ENCODE measurements at places on chromosomes 13 and 19.

GRCh38 chr19:42353341-42354015 is 28.0 kb downstream of the MEGF8 start:
- no peak for DNase-seq

GRCh38 chr13:75936791-75937190 is 300.7 kb downstream of the LMO7 start:
- no peak for DNase-seq

DNA sequence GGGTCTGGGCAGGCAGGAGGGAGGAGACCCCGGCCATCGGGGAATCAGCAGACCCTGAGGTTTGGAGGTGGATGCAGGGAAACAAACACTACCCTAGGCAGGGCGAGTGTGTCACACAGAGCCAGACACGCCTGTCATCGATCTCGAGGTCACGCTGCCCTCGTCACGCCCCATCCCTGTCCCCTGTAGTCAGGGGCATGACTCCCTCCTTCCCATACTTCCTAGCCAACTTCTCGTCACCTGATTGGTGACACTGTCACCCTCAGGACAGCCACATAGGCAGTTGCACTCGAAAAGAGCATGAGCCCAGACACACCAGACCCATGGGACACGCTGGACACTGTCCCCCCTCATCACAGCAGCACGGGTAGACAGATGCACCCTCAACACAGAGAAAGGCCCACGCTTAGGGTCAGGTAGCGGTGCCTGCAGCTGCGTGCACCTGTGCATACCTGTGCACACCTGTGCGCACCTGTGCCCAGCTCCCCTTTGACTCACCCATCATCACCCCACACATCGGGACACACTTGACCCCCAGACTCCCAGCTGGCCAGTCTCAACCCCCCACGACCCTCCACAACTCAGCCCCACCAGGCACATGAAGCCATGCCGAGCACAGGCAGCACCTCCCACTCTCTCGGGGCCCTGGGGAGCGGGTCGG is 11.9 kb downstream of the CILP2 start:
- DNase-seq: no peak

- no peak for DNase-seq
These were observed 79.5 kb upstream of the KL start for GRCh38 chr13:32936716-32937115.

- no peak for DNase-seq
These were observed 75.0 kb downstream of the TEX26 start for GRCh38 chr13:31007417-31007816.

DNA sequence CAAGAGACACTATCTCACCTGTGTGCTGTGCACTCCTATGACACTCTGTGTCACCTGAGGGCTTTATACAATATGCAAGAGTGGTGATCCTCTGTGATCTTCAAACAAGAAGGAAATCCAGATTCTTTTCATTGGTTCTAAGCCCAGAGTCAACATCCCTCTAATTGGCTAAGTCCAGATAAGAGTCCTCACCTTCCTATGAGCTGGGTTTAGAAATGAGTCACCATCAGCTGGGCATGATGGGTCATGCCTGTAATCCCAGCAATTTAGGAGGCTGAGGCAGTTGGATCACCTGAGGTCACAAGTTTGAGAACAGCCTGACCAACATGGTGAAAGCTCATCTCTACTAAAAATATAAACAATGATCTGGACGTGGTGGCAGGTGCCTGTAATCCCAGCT is 144.4 kb downstream of the ZNF675 start:
- DNase-seq: no peak

DNA sequence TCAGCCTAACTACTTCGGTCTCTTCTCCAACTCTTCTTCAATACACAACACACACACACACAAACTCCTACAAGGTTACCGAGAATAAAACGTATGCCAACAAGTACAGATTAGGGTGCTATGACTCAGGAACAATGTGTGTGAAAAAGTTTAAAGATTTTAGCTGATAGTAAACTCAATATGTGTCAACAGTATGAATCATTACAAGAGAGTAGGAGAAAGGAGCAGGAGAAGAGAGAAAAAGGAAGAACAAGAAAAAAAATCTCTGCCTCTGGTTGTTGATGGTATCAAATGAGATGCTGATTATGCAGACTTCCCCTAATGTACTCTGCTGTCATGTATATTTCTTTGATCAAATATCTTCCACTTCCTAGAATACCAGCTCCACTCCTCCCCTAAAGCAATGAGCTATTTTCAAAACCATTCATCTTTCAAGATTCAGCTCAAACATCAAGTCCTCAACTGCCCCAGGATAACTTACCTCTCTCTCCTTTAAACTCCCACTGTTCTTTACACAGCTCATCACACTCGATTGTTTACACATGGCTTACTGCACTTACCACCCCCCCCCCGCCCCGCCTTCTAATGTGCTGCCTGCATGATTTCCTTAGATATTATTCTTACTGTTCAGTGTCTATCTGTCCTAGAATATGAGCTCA is 95.6 kb downstream of the FAM216B start:
- no peak for DNase-seq

- DNase-seq: no peak
These were observed 2.2 kb downstream of the RPS11 start for GRCh38 chr19:49498475-49498874.

DNA sequence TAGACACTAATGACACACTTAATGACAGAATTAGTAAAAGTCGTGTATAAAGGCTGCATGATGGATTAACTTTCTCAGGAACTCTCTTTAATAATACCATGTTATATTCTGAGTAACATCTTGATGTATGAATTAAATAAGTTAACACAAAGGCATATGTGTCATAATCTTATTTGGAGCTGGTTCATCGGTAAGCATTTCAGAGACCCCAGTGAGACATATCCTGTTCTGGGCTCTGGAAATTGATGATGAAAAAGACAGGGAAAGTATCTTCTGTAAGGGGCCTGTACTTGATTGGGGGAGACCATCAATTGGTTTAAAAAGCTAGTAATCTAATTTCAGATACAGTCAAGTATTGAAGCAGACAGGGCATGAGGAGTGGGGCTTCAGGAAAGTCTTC is 547.9 kb downstream of the GPC6 start:
- no peak for DNase-seq

GRCh38 chr13:99046851-99047250 is 69.0 kb upstream of the DOCK9 start:
- DNase-seq: no peak

DNA sequence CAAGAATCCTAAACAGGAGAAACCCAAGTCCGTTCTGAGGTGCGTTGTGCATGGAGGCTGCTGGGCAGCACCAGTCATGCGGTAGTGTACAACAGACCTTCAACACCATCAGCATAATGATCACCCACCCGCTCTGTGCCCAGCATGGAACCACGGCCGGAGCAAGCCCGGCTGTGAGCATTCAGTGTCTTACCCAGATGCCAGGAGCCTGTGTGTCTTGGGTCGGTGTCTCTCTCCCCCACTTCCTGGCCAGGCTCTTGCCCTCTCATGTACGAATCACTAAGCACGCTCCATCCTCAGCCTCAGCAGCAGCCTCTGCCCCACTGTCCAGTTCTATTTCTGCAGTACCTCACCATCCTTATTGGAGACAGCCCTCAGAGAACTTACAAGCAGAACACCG is 231.6 kb upstream of the IRS2 start:
- DNase-seq: no peak

- DNase-seq: no peak
These were observed 4.8 kb downstream of the CD209 start for GRCh38 chr19:7742575-7742974.

GRCh38 chr13:26202365-26202972 is 19.6 kb downstream of the RNF6 start:
- no peak for DNase-seq

DNA sequence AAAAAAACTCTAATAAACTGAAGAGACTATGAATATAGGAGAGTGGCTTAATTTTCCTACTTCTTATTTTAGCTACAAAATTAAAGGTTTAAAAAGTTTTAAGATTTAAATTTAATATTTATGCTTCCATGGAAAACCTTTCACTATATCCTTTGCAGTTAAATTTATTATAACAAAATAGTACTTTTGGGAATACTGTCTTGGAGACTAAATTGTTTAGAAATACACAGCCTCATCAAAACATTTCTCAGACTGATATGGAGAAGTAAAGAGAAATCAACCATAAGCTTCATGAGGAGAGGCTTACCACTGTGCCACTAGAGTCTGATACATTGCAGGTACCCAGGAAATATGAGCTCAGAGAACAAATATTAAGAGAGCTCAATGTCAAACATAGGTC is 436.5 kb downstream of the KCTD12 start:
- DNase-seq: no peak

GRCh38 chr13:28237944-28238343 is 99.6 kb downstream of the PAN3 start:
- no peak for DNase-seq

DNA sequence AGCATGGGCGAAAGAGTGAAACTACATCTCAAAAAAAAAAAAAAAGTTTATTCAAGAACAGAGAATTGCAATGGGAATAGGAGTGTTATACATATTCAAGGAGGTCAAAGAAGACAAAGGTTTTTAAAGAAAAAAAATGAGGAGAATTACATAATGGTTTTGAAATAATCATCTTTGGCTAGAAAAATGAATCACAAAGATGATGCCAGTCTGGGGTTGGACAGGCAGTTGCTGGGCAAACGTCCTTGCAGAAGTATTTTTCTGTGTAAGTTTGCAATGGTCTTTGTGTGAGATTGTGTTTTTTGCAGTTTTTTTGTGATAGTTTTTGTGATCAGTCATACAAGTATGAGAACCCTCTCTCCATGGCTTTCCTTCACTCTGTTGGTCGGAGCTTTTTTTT is 23.7 kb downstream of the LYPD3 start:
- DNase-seq: no peak

GRCh38 chr19:11265785-11266236 is 3.5 kb upstream of the DOCK6 start:
- no peak for DNase-seq

Measured in stimulated activated CD4-positive, alpha-beta T cell treated with anti-CD3 and anti-CD28 coated beads, Interleukin-1b, Interleukin-23, amount 100 ng/mL, for 4 hours (primary cell).